NCI-H460 (cell line): ENCODE measurements at places on chromosomes 1 and 21.

- DNase-seq = no peak
Measured at GRCh38 chr1:53765657-53766056, 26.7 kb upstream of the GLIS1 start.

GRCh38 chr1:64608005-64608650 lies 136.7 kb upstream of the RAVER2 start:
- DNase-seq = no peak

GRCh38 chr1:15760520-15761211 lies 2.1 kb downstream of the FBLIM1 start:
- DNase-seq = no peak

- DNase-seq = no peak
Measured at GRCh38 chr1:50699795-50700194, 260.3 kb downstream of the FAF1 start.

DNA sequence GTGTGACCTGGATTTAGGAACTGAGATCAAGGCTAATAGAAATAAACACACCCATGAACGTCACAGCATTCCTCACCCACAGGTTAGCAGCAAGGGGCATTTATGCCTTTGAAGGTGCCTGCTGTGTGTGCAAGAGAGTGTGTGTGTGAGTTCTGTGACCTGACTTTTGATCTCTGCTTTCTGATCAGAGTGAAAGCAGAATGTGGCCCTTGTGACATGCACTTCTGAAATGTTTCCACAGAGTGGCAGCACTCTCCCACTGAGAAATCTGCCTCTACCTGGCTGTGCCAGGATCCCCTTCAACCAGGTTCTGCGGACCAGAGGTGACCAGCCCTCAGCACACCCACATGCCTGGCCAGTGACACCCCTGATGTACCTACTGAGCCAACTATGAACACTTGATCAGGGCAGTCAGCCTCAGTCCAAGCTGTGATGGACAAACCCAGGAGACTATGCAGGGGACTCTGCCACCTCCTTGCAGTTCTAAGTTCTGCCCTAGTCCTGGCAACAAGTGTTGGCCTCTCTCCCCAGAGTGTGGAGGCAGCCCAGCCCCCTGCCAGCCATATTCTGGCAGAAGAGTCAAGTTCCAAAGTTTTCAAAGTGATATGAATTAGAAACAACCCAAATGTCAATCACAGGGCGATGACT lies 41.0 kb downstream of the RXRG start:
- DNase-seq = peak; percentile 38

DNA sequence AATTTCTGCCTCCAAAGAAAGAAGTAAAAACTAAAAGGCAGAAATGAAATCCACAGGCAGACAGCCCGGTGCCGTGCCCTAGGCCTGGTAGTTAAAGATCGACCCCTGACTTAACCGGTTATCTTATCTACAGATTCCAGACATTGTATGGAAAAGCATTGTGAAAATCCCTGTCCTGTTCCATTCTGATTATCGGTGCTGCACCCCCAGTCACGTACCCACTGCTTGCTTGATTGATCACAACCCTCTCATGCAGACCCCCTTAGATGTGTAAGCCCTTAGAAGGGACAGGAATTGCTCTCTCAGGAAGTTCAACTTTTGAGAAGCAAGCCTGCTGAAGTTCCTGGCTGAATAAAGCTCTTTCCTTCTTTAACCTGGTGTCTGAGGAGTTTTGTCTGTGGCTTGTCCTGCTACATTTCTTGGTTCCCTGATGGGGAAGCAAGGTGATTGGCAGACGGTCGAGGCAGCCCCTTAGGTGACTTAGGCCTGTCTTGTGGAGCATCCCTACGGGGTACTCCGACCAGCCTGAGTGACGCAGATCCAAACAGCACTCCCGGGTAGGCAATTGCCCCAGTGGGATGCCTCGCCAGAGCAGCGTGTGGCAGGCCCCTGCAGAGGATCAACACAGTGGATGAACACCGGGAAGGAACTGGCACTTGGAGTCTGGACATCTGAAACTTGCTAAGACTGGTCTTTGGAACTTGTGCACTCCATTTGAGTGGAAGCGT lies 111.2 kb upstream of the PPM1J start:
- no peak for DNase-seq

GRCh38 chr21:43278766-43279577 lies 110.2 kb downstream of the CRYAA start:
- no peak for DNase-seq

DNA sequence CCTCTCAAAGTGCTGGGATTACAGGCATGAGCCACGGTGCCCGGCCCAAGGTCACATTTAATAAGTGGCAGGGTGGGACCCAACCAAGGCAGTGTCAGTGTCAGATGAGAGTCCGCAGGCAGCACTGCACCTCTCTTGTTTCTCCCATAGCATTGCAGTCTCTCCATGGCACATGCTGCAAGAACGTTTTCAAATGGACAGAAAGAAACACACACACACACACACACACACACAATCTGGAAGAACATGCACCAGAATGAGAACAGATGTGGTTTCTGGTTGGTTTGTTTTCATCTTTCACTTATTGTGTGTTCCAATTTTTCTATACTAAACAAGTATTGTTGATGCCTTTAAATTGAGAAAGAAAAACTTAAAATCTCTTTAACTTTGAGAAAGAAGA lies 126.5 kb downstream of the SYF2 start:
- DNase-seq = no peak

DNA sequence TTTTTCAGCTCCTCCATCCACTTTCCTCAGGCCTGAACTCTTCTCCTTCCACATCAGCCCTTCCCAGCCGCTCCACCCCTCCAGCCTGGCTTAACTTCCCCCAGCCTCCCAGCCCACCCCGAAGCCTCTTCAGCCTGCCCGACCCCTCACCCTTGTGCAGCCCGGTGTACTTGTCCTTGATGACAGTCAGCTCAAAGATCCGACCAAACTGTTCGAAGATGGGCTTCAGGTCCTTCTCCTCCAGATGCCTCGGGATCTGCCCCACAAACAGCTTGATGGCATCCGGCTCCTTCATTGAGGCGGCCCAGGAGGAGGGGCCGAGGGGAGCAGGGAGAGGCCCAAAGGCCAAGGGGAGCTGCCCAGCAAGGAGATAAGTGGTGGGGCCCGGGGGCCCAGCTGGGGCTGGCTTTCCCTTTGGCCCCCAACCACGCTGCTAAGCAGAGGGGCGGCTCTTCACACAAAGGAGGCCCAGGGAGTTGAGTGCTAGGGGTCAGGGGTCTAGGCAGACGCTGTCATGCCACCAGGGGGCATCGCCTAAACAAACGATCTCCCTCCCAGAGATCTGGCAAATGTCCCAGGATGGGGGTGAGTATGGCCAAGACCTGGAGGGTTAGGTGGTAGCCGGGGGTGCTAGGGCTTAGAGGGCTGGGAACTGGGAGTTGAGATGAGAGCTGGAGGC lies 738 bp downstream of the CELF3 start:
- DNase-seq = no peak

DNA sequence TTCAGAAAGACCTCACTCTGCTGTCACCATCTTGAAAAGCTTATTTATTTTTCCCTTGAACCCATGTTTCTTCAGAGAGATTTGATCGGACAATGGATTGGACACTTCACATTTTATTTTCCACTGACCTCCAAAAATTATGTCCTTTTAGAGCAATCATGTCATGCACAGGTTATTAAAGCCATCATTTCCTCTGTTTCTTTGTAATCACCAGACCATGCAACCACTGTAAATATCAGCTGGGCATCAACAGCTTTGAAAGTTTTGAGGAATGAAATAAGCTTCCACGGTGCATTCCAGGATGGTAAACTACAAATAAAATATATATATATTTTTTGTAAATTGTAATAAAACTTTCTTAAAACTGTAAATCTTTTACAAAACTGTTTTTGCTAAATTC lies 144.1 kb upstream of the ADAMTS5 start:
- DNase-seq = no peak

DNA sequence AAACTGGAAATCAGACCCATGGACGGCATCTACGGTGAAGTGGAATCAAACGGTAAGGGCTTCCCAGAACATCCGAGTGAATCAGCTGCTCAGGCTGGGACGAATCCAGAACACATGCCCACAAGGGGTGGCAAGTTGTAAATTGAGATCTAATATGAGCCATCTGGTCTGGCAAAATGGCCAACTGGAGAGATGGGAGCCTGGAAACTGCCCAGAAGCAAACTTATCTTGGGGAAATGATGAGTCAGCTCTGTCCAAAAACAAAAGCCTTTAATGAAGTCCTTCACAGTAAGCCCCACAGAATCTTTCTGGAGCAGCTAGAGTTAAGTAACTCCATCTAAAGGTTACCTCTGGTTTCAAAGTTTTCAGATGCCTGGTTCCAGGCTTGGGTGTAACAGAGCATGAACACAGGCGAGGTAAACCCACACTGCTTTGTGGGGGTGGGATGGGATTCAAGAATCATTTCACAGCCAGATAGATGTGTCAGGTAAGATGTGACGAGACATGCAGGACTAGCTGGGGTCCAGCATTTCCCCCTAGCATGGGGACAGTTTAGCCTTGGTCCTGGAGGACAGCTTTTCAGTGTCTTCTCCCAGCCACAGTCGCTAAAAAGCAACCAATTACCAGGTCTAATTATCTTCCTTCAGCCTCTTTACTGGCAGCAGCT lies 10.5 kb upstream of the SRP9 start:
- no peak for DNase-seq

GRCh38 chr21:41564871-41565274 lies 56.9 kb upstream of the TMPRSS2 start:
- DNase-seq = no peak

GRCh38 chr1:104467590-104467989 lies 717.9 kb downstream of the AMY1C start:
- DNase-seq = no peak

GRCh38 chr21:42850866-42851391 lies 28.4 kb downstream of the WDR4 start:
- no peak for DNase-seq

DNA sequence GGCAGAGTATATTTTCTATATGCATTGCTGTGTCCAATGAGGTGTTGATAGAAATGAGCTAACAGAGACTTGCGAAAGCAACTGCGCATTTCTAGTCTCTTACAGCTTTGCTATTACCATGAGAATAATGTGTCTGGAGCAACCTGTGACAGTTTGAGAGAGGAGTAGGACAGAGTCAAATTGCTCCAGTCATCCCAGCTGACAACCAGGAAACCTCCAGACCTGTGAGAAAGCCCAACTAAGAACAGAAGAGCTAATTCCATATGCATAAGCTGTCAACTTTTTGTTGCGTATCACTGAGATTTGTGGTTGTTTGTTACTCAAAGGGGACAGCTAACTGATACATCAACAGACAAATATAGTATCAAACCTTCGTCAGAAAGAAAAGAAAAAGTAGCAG lies 354.1 kb upstream of the LRRC7 start:
- DNase-seq = no peak

DNA sequence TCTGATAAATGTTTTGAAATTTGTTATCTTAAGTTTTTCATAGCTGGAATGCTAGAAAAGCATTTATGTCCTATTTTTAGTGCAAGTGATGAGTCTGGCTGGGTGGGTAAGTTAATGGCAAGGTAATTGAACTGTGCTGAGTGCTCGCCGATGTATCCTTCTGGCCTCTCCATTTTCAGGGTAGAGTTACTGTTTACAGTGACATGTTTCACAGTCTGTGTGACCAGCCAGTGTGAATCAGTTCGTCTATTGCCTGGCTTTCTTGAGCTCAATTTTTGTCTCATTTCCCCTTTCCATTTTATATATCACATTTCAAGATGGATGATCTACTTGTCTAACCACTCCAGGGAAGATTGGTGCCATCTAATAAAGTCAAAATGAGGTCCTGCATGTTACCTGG lies 44.1 kb downstream of the ITSN1 start:
- DNase-seq = no peak

DNA sequence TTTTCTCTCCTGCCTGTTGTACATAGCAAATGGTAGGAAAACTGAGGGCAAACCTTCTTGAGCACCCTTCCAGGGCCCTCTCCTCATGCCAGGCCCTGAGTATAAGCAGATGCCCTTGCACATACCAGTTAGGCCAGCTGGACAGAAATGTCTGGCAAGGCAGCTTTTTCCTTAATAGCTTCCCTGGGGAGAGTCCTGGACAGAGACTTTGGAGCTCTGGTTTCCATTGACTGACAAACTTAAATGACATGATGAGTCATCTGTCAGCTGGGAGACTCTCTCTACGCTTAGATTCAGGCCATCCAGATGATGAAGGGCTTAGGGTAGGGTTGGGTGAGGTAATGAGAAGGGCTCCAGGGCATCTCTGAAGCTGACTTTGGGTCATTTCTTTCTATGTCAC lies 317.5 kb downstream of the ASTN1 start:
- DNase-seq = no peak

GRCh38 chr1:11071463-11072215 lies 11.8 kb upstream of the SRM start:
- DNase-seq = no peak

DNA sequence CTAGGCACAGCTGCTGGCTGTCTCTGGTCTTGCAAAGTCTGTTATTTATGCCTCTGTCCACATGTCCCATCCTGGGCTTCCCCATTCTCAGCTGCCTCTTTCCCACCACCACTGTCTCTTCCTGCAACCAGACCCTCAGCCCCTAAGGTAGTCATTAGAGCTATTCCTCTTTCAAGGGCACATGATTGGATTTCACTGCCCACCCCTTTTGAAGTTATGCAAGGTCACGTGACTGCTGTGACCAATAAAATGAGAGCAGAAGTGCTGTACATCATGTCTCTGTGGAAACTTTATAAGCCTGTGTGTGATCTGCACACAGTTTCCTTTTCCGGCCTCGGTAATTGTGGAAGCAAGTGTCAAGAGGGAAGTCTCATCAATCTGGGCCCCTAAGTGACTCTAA lies 136.6 kb upstream of the HMGB4 start:
- no peak for DNase-seq

DNA sequence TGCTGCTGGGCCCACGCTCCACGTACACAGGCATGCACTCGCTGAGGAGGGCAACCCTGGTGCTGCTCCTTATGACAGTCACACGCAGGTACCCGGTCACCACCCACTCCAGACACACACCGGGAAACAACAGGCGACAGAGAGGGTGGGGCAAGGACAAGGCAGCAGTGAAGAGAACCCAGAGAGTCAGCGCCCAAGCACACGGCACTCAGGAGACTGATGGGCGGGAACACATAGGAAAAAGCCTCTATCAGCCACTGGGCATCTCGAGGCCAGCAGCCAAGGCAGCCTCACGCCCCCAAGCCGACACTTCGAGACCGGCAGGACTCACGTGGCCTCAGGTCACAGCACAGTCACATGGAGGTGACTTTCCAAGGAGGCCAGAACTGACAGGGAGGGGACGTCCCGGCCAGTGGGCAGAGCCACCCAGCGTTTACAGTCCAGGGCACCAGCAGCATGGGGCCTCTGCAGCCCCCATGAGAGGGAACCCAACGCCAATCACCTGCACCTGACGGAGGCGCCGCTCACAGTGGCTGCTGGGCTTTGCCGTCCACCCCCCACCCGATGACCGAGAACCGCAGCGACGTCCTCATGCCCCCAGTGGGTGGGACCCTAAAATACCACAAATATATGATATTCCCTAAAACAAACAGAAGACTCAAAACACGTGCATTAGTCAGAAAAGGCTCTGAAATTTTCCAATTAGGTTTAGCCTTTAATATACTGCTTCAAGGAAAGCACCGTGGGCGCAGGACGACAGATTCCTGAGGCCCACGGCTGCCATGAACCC lies 19.7 kb downstream of the PTTG1IP start:
- DNase-seq = no peak

GRCh38 chr1:226677027-226678020 lies 61.8 kb downstream of the ITPKB start:
- DNase-seq = no peak

- no peak for DNase-seq
Measured at GRCh38 chr1:214379236-214379970, 98.4 kb downstream of the SMYD2 start.
